HTR-8/SVneo (cell line): ENCODE measurements at places on chromosomes 5 and 9.

DNA sequence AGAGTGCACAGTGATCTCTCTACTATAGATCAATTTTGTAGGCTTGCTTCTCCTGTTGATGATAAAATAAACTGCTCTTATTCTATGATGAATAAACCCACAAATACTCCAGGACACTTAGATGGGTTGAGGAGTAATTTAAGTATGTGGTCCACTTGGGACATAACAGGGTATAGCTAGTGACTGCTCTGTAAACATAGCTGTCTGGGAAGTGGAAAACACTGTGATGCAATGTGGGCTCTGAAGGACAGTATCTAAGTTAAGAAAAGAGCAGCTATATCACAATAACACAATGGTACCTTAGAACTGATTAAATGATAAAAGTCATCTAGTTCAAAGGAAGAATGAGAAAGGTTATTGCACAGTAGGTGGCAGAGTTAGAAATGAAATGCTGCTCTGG, 294.3 kb upstream of the HAPLN1 start:
- DNase-seq, result no peak

DNA sequence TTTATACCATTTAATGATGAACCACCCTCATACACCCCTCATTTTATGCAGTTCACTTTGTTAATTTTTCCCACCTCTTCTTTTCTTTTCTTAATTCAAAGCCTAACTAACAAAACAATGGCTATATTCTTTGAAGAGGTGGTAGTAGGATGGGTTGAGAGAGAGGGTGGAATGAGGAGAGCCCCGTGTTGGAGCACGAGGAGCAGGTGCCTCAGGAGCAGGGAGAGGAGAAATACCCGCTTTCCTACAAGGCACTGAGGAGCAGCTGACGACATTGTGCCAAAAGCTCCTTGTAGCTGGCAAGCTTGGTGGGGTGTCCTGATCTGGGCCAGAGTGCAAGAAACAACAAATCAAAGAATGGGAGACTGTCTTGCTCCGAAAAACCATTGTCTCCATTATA, 129.6 kb downstream of the HTR4 start:
- no peak for DNase-seq

DNA sequence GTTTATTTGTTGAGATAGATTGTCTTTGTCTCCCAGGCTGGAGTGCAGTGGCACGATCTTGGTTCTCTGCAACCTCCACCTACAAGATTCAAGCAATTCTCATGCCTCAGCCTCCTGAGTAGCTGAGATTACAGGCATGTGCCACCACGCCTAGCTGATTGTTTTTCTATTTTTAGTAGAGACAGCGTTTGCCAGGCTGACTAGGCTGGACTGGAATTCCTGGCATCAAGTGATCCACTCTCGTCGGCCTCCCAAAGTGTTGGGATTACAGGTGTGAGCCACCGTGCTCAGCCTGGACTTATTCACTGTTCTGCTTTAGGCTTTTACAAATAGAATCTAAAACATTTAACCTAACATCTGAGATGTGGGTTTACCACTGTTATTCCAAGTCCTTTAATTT, 91.3 kb downstream of the COMMD10 start:
- no peak for DNase-seq

DNA sequence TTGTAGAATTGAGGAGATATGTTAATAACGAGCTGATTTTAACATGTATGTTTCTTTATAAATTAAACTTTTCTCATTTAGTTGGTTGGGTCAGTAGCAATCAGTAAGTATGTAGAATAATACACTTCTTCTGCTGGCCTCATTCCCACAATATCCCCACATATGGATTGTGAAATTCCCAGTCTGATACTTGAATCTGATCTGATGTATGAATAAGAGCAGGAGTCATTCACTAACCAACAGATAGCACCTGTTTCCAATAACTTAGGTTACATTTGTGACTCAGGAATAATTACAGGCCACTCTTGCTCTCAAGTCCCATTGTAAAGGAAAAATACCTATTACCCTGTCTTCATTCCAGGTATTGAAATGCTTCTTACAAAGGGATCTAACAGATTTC, 23.9 kb downstream of the SLC36A1 start:
- DNase-seq, result no peak

GRCh38 chr9:129650680-129651235, 8.8 kb upstream of the ASB6 start:
- no peak for DNase-seq

DNA sequence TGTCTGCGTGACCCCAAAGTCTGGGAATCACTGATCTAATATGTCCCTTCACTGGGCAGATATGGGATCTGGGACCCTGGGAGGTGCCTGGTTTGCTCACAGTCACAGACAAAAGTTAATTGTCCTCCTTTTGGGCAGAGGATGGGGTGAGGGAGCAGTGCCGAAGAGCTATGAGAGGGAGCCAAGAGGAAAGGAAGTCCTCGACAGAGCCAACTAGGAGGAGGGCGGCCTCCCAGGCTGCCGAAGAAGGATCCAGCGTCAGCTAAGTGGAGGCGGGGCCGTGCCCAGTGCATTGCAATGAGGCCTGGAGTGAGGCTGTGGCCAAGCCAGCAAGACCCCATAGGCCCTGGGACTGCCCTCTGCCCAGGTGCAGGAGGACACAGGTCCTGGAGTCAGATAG, 11.4 kb downstream of the AIF1L start:
- no peak for DNase-seq

DNA sequence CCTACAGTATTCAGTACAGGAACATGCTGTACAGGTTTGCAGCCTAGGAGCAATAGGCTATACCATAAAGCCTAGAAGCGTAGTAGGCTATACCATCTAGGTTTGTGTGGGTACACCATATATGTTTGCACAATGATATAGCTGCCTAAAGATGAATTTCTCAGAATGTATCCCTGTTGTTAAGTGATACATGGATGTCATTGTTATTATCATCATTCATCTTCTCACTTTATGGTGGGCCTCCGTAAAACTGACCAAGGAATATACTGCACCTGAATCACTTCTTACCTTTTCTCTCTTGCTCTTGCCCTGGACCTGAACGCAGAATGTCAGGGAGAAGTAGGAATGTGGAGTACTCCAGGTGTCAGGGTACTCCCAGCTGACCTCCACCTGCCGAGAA, 11.8 kb downstream of the IL12B start:
- no peak for DNase-seq

GRCh38 chr5:168128111-168128510, 163.3 kb upstream of the WWC1 start:
- DNase-seq, result no peak

- no peak for DNase-seq
Observed at GRCh38 chr5:154648706-154649105, 106.5 kb upstream of the LARP1 start.

- DNase-seq, result no peak
Observed at GRCh38 chr9:136143215-136144001, 24.7 kb upstream of the TMEM250 start.

DNA sequence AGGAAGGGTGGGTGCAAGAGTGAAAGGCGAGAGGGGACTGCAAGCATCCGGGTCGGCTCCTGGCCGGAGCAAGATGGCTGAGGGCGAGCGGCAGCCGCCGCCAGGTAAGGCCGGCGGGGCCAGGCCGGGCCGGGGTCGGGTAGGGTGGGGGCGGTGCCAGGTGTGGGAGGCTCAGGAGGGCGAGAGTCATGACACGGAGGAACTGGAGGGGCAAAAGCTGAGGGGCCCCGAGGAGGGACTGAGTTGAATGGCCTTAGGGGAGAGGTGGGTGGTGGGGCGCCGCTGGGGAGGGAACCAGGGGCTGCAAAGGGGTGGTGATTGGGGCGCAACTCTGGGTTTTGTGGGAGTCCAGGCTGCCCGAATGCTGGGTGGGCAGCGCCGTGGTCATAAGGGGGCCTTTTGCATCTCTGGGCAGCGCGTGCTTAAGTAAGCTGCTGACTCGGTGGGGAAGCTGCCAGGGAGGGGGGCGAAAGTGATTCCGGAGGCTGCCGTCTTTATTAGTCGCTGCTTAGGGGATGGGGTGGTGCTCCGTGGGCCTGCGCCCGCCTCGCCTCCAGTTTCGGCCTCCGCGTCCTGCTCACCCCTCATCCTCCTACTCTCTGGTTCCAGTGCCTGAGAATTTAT, 425 bp downstream of the PTPA start:
- DNase-seq, result peak; percentile 36

GRCh38 chr9:81635521-81636254, 53.7 kb downstream of the TLE1 start:
- DNase-seq, result no peak
